ENCODE measurements at places on chromosomes 4 and X.

DNA sequence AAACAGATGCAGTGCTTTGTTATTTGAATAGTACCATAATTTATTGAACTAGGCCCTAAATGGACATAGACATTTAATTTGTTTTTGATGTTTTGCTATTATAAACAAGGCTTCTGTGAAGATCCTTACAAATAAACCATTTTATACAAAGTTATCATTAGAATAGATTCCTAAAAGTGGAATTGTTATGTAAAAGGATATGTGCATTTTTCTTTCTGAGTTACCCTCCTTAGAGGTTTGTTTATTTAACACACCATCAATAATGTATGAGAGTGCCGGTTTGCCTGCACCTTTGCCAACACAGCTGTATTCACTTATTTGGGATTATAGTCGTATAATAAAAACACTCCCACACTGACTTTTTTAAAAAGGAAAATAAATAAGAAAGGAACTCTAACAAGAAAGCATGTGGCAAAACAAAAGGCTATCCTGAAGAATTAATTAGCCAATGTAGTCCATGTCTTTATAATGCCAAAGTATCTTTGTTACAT lies 84.8 kb downstream of the PAK3 start:
- DNase-seq = no peak

DNA sequence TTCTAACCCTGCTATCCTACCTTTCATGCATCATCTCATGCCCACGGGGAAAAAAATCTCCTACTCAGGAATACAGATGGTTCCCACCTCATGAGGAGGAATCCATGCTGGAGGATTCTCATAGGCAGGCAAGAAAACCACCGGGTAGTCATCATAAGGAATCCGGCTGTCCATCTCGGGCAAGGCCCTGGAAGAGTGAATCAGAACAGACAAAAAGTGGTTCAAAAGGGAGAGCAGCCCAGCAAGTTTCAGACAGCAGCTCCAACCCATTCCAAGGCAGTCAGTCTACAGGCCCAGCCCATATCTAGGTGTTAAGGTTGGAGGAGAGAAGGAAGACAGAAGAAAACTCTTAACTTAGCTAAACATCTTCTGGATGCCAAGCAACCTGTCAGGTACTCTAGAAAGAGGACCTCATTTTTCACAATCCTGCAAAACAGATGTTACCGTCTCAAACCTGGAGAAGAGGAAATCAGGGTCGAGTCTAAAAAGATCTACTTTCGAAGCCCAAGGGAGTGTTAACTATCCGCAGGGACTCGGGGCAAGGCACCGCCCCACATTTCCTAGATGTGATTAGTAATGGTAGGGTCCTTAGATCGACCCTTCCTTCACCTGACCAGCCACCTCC lies 447 bp downstream of the PDZD11 start:
- DNase-seq = no peak

- no peak for DNase-seq
These were observed 482.9 kb upstream of the BOD1L1 start for GRCh38 chr4:14110407-14110806.

GRCh38 chr4:3442460-3442958 lies 741 bp downstream of the HGFAC start:
- DNase-seq = no peak

GRCh38 chr4:75004755-75005668 lies 72.1 kb downstream of the PARM1 start:
- no peak for DNase-seq

DNA sequence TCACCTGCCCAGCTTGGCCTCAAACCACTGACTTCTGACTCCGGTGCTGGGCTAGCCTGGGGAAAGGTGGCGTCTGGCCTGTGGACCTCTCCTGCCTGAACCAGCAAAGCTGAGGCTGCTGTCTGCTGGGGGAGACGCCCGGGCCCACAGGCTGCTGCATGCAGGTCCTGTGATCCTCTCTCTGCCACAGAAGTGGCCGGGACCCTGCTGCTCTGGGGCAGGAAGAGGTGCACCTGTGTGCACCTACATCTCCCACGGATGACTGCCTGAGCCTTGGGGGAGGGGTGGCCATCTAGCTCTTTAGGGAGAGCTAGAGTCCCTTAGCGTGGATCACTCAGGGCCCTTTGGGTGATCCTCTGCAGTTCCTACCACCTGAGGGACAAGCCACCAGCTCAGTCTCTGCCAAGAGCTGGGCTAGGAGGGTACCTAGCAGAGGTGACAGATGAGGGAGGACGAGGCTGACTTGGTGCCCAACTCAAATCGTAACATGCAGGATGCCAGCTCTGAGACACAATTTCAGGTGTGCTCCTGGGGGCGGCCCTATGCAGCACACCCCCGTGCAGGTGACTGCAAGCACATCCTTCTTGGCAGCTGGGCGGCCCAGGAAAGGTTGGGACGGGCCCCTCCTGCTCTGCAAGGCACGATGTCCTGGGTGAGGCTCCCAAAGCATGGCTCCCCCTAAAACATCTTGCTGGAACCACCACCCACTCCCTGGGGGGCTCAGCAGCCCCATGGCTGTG lies 22.5 kb downstream of the LETM1 start:
- DNase-seq = no peak

- no peak for DNase-seq
These were observed 104.9 kb downstream of the CLNK start for GRCh38 chr4:10579648-10580047.

GRCh38 chr4:42341518-42342026 lies 55.7 kb upstream of the SHISA3 start:
- DNase-seq = no peak

DNA sequence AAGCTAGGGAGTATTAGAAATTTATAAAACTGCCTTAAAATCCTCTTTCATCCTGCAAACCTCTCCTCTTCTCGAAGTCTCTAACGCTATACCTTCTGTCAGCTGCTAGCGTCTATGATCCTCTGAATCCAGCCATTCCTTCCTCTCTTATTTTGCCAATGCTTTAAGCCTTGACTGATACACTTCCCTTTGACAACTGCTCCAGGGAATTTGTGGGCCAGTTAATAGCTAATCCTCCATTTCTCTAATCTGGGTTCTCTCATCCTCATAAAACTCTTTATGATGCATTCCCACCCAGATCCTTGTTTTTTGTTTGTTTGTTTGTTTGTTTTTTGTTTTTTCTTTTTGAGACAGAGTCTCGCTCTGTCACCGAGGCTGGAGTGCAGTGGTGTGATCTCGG lies 293.6 kb upstream of the PUDP start:
- no peak for DNase-seq

- DNase-seq = no peak
These were observed 175.7 kb upstream of the FMR1 start for GRCh38 chrX:147736045-147736444.

- DNase-seq = no peak
These were observed 53.6 kb upstream of the RAP2C start for GRCh38 chrX:132272826-132273225.

DNA sequence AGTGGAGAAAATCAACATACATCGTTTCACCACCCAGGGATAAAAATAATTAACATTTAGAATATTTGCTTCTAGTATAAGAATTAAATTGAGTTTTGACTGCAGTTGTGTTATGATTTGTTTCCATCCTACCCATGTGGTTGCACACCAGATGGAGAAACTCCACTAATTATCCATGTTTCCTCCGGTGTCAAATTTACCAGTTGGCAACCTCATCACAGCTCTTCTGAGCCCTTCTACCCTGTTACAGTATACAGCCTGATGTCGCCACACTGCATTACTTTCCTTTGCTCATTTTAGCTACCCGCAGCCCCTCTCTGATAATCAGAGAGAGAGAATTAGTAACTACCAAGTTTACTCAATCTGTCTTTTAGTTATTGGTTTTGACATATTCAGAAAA lies 411.2 kb downstream of the DTHD1 start:
- no peak for DNase-seq

GRCh38 chr4:77742054-77742453 lies 77.1 kb downstream of the CNOT6L start:
- DNase-seq = no peak

DNA sequence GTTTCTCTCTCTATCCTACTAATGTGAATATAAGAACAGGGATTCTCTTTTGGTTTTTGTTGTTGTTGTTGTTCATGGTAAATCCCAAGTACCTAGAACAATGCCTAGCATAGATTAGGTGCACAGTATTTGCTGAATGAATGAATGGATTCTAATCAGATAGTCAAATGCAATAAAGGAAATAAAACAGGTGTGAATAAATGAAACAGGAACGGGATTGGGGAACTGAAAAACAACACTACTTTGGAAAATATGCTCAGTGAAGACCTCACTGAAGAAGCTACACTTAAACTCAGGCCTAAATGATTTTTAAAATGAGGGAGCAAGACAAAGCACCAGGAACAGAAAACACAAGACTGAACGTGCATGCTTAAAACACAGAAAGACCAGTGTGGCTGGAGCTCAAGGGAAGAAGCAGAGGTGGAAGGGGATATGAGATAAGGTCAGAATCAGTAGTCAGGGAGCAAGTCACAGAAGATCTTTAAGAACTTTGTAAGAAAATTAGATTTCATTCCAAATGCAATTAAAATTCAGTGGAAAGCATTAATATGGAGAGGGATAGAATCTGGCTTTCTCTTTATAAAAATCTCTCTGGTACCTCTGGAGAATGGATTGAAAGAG lies 144.7 kb downstream of the ZAR1 start:
- DNase-seq = no peak

GRCh38 chr4:139611391-139611790 lies 54.2 kb upstream of the MGST2 start:
- DNase-seq = no peak

- DNase-seq = no peak
These were observed 38.7 kb downstream of the CCSER1 start for GRCh38 chr4:90165883-90166282.

- DNase-seq = no peak
These were observed 216.3 kb upstream of the PCDH18 start for GRCh38 chr4:137748616-137749015.

DNA sequence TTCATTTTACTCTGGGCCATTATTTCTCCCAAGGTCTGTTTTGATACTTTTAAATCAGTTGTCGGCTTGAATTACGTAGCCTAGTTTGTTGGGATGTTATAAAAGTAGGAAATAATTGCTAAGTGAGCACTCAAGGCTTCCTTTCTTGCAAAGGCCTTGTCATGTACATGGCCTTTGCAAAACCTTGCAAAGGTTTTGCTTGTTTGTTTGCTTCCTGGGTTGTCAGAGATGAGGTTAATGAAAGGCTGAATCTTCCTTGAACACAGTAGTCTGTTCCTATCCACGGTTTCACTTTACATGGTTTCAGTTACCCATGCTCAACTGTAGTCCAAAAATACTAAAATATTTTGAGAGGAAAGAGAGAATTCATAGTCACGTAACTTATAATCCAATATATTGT lies 113.5 kb downstream of the NAA11 start:
- no peak for DNase-seq

DNA sequence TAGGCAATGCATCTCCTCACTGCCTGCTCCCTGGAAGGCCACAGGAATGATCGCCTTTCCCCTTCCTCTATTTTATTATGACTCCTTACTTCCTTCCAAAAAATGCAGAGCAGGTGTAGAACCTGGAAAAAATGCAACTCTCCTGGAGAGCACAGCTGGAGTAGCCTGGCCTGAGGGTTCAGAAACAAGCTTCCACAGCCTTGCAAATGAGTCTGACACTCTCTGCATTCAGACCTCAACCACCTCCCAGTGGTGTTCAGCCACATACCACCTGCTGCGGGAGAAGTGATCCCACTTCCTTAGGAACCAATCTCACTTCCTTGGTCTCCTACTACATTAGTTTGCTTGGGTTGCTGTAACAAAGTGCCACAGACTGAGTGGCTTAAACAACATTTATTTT lies 368.1 kb upstream of the NOCT start:
- DNase-seq = no peak

DNA sequence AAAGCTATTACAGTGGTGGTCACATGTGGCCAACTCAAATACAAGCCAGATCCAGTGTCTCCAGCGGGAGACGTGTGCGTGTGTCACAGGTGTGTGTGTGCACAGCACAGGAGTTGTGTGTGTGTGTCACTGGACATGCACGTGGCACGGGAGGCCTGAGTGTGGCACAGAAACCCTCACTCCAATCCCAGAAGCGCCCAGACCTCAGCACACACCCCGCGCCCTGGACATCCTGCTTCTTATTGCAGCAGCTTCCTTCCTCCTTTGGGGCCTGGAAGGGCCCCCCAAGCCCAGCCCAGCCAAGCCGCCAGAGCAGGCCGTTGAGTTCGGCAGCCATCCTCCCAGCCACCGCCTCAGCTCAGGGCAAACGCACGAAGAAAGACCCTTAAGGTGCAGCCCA lies 37.9 kb downstream of the ACOX3 start:
- no peak for DNase-seq

DNA sequence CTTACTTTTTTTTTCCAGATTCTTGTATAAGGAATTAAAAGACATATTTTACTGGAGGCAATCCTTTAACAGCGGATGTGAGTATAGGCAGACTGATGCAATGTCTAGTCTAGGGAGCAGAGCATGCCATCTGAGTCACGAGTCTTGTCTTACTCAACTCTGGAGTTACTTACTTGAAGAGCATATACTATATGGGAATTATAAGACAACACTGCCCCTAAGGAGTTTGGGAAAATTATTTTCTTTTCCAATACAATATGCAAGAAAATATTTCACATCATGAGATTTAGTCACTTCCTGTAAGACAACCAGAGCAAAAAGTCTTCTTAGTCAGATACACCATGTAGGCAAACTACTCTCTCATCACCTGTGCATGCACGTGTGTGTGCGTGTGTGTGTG lies 537.3 kb upstream of the FTHL17 start:
- no peak for DNase-seq

- no peak for DNase-seq
These were observed 411.4 kb downstream of the IL1RAPL1 start for GRCh38 chrX:28998609-28999135.

DNA sequence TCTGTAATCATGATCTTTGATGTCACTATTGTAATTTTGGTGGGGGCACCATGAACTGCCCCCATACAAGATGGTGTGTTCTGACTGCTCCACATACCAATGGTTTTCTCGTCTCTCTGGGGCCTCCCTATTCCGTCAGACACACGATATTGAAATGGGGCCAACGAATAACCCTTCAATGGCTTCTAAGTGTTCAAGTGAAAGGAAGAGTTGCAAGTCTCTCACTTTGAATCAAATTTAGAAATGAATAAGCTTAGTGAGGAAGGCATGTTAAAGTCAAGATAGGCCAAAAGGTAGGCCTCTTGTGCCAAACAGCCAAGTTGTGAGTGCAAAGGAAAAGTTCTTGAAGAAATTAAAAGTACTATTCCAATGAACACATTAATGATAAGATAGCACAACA lies 205.4 kb downstream of the SPRY1 start:
- DNase-seq = no peak

- no peak for DNase-seq
These were observed 30.0 kb downstream of the METAP1 start for GRCh38 chr4:99025506-99025905.

DNA sequence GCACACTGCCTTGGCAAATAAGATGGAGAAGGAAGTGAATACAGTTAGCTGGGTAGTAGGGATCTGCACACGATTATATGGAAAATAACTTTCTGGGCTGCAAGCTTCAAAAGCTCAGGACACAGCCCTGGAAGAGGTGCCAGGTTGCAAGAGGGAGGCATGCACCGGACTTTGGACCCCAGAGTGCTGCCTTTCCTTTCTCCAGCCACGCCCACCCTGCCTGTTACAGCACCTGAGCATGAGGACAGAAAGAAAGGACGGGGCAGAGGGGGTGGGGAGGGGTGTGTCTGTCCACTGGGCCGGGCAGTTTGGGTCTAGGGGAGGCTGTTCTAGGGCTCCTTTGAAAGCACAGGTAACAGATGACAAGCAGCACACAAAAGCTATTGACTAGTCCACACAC lies 152.8 kb downstream of the ENPP6 start:
- peak; percentile 6 for DNase-seq
